ENCODE measurements at places on chromosomes 16 and 17.

DNA sequence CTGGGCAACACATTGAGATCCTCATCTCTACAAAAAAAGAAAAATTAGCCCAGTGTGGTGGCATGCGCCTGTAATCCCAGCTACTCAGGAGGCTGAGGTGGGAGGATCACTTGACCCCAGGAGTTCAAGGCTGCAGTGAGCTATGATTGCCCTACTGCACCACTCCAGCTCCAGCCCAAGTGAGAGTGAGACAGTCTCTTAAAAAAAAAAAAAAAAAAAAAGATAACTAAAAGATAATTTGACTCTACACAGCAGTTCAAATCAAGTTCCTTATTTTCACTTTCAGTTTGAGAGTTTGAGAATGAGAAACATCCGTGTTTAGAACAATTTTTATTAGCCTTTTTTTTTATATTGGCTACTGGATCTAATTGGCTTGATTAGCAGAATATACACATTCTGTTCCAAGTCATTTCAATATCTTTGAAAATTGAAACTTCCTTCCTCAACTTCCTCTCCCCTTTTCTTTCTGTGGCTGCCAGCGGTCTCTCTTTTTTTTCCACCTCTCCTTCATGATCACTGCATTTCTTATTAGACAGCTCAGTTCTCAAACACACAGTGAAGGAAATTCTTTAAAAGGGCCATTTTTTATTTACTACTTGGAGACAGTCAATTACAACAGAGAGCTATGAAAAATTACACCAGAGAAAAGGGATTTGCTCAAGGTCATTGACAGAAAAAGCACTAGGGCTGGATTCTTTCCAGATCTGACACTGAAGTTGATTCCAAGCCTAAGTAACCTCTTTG lies 4.5 kb upstream of the ACSF2 start:
- DNase-seq = no peak

DNA sequence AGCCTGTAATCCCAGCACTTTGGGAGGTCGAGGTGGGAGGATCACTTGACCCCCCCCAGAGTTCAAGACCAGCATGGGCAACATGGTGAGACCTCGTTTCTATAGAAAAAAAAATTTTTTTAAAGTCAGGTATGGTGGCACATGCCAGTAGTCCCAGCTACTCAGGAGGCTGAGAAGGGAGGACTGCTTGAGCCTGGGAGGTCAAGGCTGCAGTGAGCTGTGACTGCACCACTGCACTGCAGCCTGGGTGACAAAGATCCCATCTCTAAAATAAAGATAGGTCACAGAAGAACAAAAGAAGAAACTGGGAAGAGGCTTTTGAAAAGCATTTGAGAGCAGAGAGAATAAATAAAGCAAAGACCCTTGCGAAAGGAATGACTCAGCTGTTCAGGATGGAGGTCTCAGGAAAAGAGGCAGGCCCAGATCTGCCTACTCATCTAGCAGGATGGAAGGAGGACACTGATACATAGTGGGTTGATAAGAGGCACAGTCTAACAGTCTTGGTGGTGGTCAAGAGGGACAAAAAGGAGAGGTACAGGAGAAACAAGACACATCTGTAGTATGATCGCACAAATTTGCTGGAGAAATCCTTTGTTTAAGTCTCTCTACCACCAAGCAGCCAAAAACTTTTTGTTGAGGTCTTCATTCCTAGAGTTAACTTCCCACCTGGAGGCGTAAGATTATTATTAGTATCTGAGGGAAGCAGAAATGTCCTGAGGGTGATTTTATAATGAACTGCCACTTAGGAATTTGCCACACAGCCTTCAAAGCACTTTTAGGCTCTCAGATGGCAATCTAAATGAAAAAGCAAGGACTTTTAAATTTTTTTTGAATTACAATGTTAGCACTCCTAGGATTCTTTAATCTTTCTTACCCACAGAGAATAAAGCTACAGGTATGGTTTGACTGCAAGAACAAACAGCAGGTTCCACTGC lies 17.6 kb downstream of the ZSWIM7 start:
- no peak for DNase-seq

GRCh38 chr16:2964475-2965336 lies 631 bp downstream of the KREMEN2 start:
- DNase-seq = no peak

DNA sequence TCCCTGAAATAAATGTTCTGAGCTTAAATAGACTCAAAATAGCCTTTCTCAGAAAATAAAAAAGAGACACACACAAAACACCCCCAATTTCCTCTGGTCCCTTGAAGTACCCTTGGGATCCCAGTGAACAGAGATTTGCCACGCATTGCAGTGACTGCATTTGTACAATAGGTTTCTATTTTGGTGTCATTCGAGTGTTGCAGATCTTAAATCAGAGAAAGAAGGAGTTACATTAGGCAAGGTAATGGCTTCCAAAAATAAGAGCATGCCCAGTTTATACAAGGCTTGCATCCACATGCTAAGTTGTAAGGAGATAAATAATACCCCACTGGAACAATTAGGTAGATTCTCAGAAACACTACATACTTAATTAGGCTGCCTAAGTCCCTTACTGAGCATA lies 2.2 kb downstream of the TOX3 start:
- DNase-seq = no peak

GRCh38 chr17:73211745-73212144 lies 18.9 kb downstream of the COG1 start:
- DNase-seq = no peak
